ENCODE measurements at places on chromosomes 16 and 17. TPM values are rescaled to one million over a fixed set of nuclear protein-coding genes. Genes with fewer than 3 reads are reported as not detected.
A peak's percentile ranks its signal among the peaks of the same experiment; 100 is the strongest.

- H3K27ac ChIP-seq, result no peak overlapping the region
- peaks cover 2% of the 10 kb centered on the region for H3K36me3 ChIP-seq
- no peak overlapping the region for H3K4me3 ChIP-seq
- DNase-seq, result no peak
Observed at GRCh38 chr16:58937661-58938060, 203.5 kb upstream of the GOT2 start.

DNA sequence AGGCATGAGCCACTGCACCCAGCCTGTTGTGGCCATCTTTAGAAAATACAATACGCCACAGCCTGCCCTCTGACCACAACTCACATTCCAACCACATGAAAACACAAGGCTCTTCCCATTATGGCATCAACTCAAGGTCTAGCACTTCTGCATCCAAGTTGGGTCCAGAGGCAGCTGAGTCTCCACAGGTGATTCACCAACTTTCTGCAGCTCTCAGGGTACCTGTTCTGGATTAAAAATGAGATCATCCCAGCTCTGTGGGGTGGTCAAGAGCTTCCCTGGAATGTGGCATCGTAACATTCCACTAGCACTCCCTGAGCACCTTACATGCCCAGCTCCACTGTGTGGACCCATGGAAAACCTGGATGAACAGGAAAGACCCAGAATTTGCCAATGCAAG, 9.9 kb upstream of the GUCY2D start:
- no peak overlapping the region for H3K4me3 ChIP-seq
- peaks cover 16% of the 10 kb centered on the region for H3K4me1 ChIP-seq
- peaks cover 17% of the 10 kb centered on the region for H3K27me3 ChIP-seq
- H3K36me3 ChIP-seq, result no peaks in the 10 kb centered on the region
- no peak overlapping the region for H3K27ac ChIP-seq
- DNase-seq, result no peak

DNA sequence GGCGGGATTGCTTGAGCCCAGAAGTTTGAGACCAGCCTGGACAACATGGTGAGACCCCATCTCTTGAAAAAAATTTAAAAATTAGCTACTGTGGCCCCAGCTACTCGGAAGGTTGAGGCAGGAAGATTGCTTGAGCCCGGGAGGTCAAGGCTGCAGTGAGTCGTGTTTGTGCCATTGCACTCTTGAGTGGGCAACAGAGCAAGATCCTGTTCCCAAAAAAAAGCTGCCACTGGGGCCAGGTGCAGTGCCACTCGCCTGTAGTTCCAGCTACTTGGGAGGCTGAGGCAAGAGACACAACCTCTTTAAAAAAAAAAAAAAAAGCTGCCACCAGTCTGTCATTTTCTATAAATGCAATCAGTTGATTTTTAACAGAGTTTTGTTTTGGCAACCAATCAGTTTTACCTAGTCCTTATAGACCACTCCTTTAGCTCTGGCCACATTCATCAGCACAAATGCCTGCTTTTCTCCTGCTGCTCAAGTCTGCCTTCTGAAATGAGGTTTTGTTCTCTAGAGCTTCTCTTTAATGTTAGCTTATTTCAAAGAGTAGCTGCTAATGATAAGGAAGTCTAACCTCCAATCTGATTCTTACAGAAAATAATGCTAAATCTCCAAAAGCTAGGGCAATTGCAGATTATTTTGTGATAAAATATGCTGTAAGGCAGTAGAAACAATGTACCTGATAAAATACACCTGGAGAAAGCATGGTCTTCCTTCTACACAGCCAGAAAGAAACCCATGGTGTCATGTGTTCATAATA, 64.8 kb downstream of the TUBD1 start:
- H3K27ac ChIP-seq, result no peak overlapping the region
- H3K36me3 ChIP-seq, result no peaks in the 10 kb centered on the region
- DNase-seq, result no peak
- no peak overlapping the region for H3K4me3 ChIP-seq
- peaks cover 25% of the 10 kb centered on the region for H3K4me1 ChIP-seq

DNA sequence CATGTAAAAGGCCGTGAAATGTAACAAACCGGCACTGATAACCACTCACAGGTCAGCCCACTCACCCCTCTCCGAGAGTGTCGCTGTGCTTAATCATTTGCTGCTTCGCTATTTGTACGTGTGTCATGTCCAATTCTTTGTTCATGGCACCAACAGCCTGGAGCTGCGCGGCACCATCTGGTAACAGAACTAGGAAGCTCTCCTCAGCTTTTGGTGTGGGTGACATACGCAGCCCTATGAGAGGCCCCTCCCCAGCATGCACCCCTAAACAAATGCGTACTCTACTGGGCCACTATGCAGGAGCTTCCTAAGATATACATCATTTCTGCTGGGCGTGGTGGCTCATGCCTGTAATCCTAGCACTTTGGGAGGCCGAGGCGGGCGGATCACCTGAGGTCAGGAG, 2.3 kb upstream of the PECAM1 start:
- peaks cover 5% of the 10 kb centered on the region for H3K4me1 ChIP-seq
- H3K27ac ChIP-seq, result peak overlapping the region; percentile 45
- no peak for DNase-seq
- no peaks in the 10 kb centered on the region for H3K27me3 ChIP-seq
- no peak overlapping the region for H3K4me3 ChIP-seq

DNA sequence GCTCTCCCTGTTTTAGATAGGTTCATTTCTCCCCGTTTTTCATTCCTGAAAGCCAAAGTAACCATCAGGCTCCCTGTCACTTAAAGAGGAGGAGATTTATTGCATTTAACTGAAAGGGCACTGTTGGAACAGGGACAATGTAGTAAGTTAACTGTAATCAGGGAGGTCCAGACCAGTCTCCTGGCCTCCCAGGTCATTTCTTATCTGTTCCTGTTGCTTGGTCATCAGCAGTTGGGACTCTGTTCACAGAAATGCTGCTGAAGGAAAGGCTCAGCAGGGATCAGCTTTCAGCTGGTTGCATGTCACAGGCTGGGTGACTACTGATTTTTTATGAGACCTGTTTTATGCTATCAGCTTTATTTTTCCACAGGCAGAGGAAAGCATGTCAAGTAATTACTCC, 622.6 kb upstream of the GOT2 start:
- H3K4me3 ChIP-seq, result no peak overlapping the region
- no peak for DNase-seq
- peaks cover 2% of the 10 kb centered on the region for H3K36me3 ChIP-seq
- H3K4me1 ChIP-seq, result peaks cover 3% of the 10 kb centered on the region
- H3K27ac ChIP-seq, result no peak overlapping the region
- no peaks in the 10 kb centered on the region for H3K27me3 ChIP-seq

GRCh38 chr16:76389126-76389525, 111.9 kb downstream of the CNTNAP4 start:
- H3K36me3 ChIP-seq, result no peaks in the 10 kb centered on the region
- no peaks in the 10 kb centered on the region for H3K4me1 ChIP-seq
- no peak overlapping the region for H3K4me3 ChIP-seq
- no peak for DNase-seq

The MED31 gene
- 27.7 TPM for total RNA-seq

The GNG13 gene
- not detected for total RNA-seq

The CTRB1 gene
- total RNA-seq, result not detected
